Cortex of kidney (tissue), 1 donor: ENCODE measurements at places on chromosomes 3 and 15.

DNA sequence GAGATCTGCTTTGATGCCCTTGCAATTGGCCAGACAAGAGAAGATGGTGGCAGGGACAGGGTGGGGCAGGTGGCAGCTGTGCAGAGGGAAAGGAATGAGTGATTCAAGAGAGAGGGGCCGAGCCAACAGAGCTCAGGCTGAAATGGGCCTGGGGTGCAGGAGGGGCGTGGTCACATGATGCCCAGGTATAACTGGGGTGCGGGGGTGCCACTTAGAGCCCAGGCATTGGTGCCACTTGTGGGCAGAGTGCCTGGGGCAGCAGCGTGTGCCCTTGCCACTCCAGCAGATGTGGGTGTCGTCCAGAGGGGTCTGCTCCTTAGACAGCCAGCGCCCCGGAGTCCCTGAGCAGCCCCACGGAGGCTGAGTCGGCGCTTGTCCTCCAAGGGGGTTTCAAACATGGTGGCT lies 88.7 kb downstream of the PLXNA1 start:
- DNase-seq, result no peak

GRCh38 chr3:69871251-69871650 lies 128.3 kb upstream of the SAMMSON start:
- no peak for DNase-seq

GRCh38 chr3:100260081-100260684 lies 609 bp upstream of the TBC1D23 start:
- DNase-seq, result no peak

GRCh38 chr3:149004622-149005021 lies 13.3 kb downstream of the GYG1 start:
- no peak for DNase-seq

DNA sequence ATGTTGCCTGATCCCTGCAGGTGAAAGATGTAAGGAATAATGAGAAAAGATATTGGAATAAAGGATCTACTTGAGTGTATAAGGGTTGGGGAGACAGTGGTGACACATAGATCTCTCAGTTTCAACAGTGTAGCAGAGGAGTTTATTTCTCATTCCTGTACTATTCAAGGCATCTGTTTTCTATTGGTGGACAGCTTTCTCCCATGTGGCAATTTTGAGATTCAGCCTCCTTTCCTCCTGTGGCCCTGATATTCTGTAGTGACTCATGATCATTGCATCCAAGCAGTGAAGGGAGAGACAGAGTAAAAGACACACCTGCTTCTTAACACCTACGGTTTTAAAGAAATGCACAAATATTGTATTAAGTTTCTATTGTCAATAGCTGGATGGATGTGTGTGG lies 327.6 kb downstream of the GRM7 start:
- DNase-seq, result no peak

- DNase-seq, result no peak
Observed at GRCh38 chr3:64871834-64872249, 184.0 kb upstream of the ADAMTS9 start.

DNA sequence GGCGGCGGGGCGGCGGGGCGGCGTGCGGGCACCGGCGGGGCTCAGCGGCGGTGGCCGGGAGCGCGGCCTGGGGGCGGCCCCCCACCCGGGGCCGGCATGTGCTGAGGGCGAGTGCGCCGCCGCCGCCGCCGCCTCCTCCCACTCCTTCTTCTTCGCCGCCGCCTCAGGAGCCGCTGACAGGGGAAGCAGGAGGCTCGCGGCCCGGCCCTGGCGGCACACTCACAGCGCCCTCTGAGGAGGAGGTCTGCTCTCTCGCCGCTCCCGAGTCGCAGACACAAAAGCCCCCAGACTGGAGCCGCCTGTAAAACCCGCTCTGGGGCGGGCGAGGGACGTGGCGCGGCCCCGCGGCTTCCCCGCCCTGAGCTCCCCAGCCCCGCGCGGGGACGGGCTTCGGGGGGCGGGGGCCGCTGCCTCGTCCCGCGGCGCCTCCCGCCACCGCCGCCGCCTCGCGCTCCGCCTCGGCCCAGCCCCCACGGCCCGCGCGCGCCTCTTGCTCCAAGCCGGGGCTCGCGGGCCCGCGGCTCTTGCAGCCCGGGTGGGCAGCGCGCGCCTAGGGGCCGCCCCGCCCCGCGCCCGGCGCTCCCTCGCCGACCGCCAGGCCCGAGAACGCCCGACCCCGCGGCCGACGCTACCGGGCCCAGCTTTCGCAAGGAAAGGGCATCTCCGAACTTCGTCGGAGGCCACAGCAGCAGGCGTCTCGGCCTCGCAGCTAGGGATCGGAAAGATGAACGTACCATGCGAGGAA lies at the start of gene PYGO1:
TSS of gene PYGO1 (minus strand) at position 276 of the 745 bp plus-strand sequence. CDS start 462 bp downstream, outside the sequence.
- DNase-seq, result no peak

DNA sequence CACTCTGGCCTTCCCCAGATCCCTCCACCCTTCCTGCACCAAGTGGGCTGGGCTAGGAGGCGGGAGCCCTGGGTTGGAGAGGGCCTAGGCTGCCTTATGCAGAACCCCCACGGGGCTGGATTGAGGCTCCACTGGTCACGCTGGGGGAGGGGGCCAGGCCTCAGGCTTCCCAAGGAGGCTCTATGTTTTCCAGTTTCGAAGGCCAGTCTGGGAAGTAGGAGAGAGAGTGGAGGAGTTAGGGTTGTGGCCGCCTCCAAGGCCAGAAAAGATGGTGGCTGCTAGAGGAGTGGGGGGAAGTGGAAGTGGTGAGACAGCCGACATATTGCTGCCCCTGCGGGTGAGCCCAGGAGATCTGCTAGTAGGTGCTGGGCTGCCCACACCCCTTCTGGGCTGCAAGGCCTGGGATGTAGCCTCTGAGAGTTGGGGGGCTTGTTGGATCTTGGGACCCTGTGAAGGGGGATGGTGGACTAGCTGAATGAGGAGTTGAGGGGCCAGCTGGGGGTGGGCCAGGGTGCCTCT lies 1.2 kb downstream of the GNAI2 start:
- DNase-seq, result no peak

DNA sequence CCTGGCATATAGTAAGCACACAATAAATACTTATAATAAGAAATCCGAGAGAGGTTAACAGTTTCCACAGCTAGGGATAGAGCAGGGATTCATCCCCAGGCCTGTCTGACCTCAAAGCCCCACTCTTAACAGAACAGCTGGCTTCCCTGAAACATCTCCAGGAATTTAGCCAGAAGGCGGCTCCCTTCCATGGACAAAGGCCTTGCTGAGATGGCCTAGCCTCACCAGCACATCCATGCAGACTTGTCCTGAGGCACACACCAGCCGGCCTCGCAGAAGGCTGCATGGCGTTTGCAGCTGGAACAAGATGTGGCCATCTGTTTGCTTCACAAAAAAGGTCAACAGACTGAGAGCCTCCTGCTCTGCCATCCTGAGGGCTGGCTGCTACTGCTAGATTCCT lies 245.4 kb downstream of the SLCO3A1 start:
- no peak for DNase-seq

GRCh38 chr3:14377838-14378169 lies 24.6 kb upstream of the SLC6A6 start:
- no peak for DNase-seq

- DNase-seq, result no peak
Observed at GRCh38 chr3:5194801-5195509, 7.4 kb downstream of the EDEM1 start.

- no peak for DNase-seq
Observed at GRCh38 chr15:95087253-95087609, 855.9 kb downstream of the MCTP2 start.

DNA sequence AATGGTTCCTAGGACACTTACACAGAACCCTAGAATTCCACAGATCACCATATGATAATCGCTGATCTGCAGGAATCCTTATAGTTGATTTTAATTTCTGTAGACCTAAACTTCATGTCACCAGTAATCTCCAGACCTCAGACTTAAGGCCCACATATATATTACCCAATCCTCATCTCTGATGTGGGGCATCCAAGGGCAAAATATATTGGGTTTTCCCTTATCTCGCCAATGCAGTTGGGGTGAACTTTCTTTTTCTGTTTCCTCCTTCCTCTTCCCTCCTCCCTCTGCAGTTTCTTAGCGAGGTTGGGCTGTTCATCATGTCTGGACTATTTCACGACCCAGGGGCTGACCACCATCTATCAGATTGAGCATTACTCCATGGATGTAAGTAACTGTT lies 230.2 kb downstream of the P3H2 start:
- no peak for DNase-seq
